ENCODE measurements at places on chromosomes 1 and 21.

- DNase-seq = peak; percentile 100
These were observed 123.5 kb downstream of the PTPN14 start for GRCh38 chr1:214427871-214428277.

DNA sequence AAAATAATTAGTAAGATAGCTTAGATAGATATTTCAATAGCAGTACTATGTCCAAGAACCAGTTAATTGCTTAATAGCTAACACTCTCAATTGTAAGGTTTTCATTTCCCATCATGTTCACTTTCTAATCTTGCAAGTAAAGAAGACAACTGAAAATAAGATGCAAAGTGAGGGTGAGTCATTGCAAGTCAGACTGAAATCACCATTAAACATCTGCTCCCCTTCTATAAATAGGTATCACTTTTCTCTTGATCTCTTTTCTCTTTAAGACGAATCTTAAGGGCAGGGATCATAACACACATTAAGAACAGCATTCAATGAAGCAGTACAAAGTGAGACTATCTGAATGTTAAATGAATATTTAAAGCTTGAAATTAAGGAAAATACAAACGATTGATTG, 40.4 kb downstream of the UBR4 start:
- peak; percentile 71 for DNase-seq

- no peak for DNase-seq
These were observed 163.5 kb downstream of the PLXNA2 start for GRCh38 chr1:208080396-208081286.

- DNase-seq = no peak
These were observed 103.1 kb upstream of the KAZN start for GRCh38 chr1:14495381-14495780.

- no peak for DNase-seq
These were observed 29.7 kb downstream of the SSBP3 start for GRCh38 chr1:54376430-54377039.

DNA sequence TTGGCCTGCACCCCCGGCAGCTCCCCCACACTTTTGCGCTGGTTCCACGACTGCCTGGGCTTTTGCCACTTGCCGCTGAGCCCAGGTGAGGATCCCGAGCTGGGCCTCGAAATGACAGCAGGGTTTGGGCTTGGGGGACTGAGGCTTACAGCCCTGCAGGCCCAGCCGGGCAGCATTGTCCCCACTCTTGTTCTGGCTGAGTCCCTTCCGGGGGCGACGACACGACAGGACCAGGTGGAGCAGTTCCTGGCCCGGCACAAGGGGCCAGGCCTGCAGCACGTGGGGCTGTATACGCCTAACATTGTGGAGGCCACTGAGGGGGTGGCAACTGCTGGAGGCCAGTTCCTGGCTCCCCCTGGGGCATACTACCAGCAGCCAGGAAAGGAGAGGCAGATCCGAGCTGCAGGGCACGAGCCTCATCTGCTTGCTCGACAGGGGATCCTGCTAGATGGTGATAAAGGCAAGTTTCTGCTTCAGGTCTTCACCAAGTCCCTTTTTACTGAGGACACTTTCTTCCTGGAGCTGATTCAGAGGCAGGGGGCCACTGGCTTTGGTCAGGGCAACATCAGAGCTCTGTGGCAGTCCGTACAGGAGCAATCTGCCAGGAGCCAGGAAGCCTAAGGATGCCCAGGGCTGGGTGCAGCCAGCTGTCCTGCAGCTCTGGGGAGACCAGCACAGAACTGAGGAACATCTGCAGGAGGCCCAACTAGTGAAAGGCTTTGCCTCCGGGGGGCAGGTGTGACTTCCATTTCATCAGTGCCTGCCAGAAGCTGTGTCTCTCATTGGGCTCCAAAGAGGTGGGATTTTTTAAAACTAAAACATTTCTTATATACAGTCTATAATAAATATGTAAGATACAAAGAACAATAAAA, 1.2 kb downstream of the HPDL start:
- no peak for DNase-seq

All from RPMI7951 (cell line).